Bladder microvascular endothelial cell (primary cell): ENCODE measurements at places on chromosomes 2 and 18. TPM values are rescaled to one million over a fixed set of nuclear protein-coding genes. Genes with fewer than 3 reads are reported as not detected.

Gene VIT
- total RNA-seq: not detected in 2 replicates

Gene PDIA6
- total RNA-seq: 380 and 437 TPM in 2 replicates

Gene PID1
- total RNA-seq: 0.16 and 0.76 TPM in 2 replicates

Gene TCF23
- not detected in 2 replicates for total RNA-seq

Gene CFAP221
- total RNA-seq: 0.06 and 0.16 TPM in 2 replicates

Gene CHPF
- total RNA-seq: 1.3 and 2.9 TPM in 2 replicates

Gene UPP2
- total RNA-seq: not detected in 2 replicates

Gene AOX1
- total RNA-seq: 0.97 and 2.7 TPM in 2 replicates

Gene ITPRIPL1
- total RNA-seq: 4.7 and 11.0 TPM in 2 replicates

Gene ALKAL2
- not detected in 2 replicates for total RNA-seq

Gene CEP76
- total RNA-seq: 12.5 and 12.6 TPM in 2 replicates

Gene SLC9A4
- under 0.01 TPM in 2 replicates for total RNA-seq

Gene TEX44
- total RNA-seq: not detected in 2 replicates

Gene FTCDNL1
- total RNA-seq: 0.16 and 1.0 TPM in 2 replicates

Gene NFATC1
- 4.2 and 12.9 TPM in 2 replicates for total RNA-seq

Gene MTERF4
- 16.8 and 48.6 TPM in 2 replicates for total RNA-seq

Gene SCN7A
- total RNA-seq: not detected in 2 replicates

Gene IL18R1
- total RNA-seq: 0.65 and 0.82 TPM in 2 replicates

Gene EML6
- total RNA-seq: 0.13 and 0.16 TPM in 2 replicates

Gene INHBB
- total RNA-seq: 0.19 and 6.0 TPM in 2 replicates

Gene SIX3
- not detected in 2 replicates for total RNA-seq

Gene USP37
- total RNA-seq: 8.1 and 15.1 TPM in 2 replicates

Gene NEU2
- total RNA-seq: not detected in 2 replicates

Gene ERFE
- total RNA-seq: 0.19 and 0.65 TPM in 2 replicates

Gene RFTN2
- 7.8 and 14.2 TPM in 2 replicates for total RNA-seq

Gene TANC1
- 46.1 and 123 TPM in 2 replicates for total RNA-seq

Gene IWS1
- 29.1 and 49.3 TPM in 2 replicates for total RNA-seq

Gene SEPTIN2
- 384 and 653 TPM in 2 replicates for total RNA-seq

Gene ASIC4
- total RNA-seq: not detected in 2 replicates

Gene SLC9A2
- under 0.01 TPM in 2 replicates for total RNA-seq

Gene GULP1
- total RNA-seq: 7.1 and 19.6 TPM in 2 replicates

Gene SMYD1
- total RNA-seq: not detected in 2 replicates

Gene GRB14
- total RNA-seq: 0.32 and 1.3 TPM in 2 replicates

Gene ALPG
- total RNA-seq: not detected in 2 replicates

Gene AGXT
- under 0.01 TPM in 1 of 2 replicates, not detected in the other for total RNA-seq
